Activated naive CD4-positive, alpha-beta T cell treated with Interleukin-2 at 50 U/mL for 16 hours (primary cell): ENCODE measurements at places on chromosomes 2 and 18.

- no peak for DNase-seq
Measured at GRCh38 chr2:198375083-198375410, 570.7 kb downstream of the PLCL1 start.

GRCh38 chr2:227052879-227053278 is 111.1 kb downstream of the COL4A4 start:
- DNase-seq: no peak

DNA sequence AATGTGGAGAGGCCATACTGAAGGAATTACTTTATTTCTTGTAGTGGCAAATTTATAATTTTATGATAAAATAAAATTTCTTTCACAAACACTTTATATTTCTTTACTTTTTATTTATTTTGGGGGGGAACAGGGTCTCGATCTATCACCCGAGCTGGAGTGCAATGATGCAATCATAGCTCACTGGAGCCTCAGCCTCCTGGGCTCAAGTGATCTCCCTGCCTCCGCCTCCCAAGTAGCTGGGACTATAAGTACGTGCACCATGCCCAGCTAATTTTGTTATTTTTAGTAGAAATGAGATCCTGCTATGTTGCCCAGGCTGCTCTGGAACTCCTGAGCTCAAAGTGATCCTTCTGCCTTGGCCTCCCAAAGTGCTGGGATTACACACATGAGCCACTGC is 59.6 kb downstream of the SOS1 start:
- DNase-seq: no peak

- peak; percentile 52 for DNase-seq
Measured at GRCh38 chr2:705971-706511, 28.8 kb upstream of the TMEM18 start.

GRCh38 chr18:39772155-39772919 is 2182.7 kb upstream of the PIK3C3 start:
- no peak for DNase-seq
